Osteoblast (primary cell): ENCODE measurements at places on chromosomes 5 and 9. TPM values are rescaled to one million over a fixed set of nuclear protein-coding genes. Genes with fewer than 3 reads are reported as not detected.

TTF1 gene
- total RNA-seq, result 8.0 and 8.3 TPM in 2 replicates

PIK3R1 gene
- 26.8 and 37.7 TPM in 2 replicates for total RNA-seq

SPIN1 gene
- 159 and 162 TPM in 2 replicates for total RNA-seq

DNA sequence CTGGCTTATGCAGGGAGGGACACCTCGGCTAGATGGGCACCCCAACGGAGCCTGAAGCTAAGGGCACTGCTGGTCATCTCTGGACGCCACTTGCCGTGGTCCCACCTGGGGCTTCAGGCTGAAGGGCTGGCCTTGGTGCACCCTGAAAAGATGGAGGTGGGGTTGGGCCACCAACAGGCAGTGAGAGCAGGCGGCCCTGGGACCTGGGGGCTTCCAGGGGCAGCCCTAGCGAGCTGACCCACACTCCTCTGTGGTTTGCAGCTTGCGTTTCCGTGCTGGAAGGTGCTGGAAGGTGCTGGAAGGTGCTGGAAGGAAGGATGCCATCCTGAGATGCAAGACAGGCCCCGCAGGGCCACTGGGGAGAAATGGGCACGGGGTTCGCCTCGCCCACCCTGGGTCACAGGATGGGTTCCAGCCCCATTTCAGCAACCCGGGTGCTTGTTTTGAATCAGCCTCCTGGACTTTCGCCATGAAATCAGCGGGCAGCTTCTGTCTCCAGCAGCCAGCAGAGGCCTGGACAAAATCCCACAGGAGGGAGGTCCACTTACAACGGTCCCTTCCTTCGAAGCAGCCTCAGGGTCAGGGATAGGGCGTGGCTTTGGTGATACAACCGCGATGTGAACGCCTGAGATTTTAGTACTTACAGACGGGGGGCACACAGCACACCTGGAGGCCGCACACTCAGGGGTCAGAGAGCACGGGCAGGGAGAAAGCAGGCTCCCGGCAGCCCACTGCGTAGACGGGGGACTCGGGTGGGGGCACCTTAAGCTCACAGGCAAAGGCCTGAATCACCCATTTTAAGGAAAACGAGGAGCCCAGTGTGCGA, 303.1 kb upstream of the IRX4 start:
- H3K36me3 ChIP-seq, result no peaks in the 10 kb centered on the region
- no peaks in the 10 kb centered on the region for H3K4me1 ChIP-seq
- H3K27ac ChIP-seq, result no peak overlapping the region
- peak; percentile 29 for DNase-seq
- H3K4me3 ChIP-seq, result no peak overlapping the region

GRCh38 chr5:128213340-128213739, 129.8 kb downstream of the SLC12A2 start:
- H3K27me3 ChIP-seq, result no peaks in the 10 kb centered on the region
- H3K4me3 ChIP-seq, result no peak overlapping the region
- H3K36me3 ChIP-seq, result no peaks in the 10 kb centered on the region
- DNase-seq, result peak; percentile 83
- H3K4me1 ChIP-seq, result peaks cover 16% of the 10 kb centered on the region
- H3K27ac ChIP-seq, result no peak overlapping the region

DNA sequence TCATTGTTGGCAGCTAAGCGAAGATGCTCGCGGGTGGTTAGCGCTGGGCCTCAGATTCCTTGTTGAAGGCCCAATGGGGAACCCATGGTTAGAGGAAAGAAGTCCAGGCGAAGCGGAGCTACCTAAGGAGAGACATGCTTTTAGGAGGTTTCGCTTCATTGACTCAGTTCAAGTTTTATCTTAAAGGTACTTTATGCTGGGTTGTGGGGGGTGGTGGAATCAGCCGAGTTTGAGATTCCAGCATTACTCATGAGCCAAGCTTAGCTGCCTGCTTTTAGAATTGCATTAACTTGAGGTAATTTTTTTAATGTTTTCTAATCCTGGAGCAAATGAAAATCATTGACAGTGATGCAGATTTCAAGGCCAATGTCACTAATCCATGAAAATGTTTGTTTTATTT, 16.1 kb downstream of the MEGF10 start:
- no peak overlapping the region for H3K4me3 ChIP-seq
- H3K27ac ChIP-seq, result no peak overlapping the region
- DNase-seq, result no peak
